Stromal cell of bone marrow (primary cell): ENCODE measurements at places on chromosomes 7 and 10.

- no peak for DNase-seq
Observed at GRCh38 chr10:28838908-28839307, 161.6 kb downstream of the BAMBI start.

DNA sequence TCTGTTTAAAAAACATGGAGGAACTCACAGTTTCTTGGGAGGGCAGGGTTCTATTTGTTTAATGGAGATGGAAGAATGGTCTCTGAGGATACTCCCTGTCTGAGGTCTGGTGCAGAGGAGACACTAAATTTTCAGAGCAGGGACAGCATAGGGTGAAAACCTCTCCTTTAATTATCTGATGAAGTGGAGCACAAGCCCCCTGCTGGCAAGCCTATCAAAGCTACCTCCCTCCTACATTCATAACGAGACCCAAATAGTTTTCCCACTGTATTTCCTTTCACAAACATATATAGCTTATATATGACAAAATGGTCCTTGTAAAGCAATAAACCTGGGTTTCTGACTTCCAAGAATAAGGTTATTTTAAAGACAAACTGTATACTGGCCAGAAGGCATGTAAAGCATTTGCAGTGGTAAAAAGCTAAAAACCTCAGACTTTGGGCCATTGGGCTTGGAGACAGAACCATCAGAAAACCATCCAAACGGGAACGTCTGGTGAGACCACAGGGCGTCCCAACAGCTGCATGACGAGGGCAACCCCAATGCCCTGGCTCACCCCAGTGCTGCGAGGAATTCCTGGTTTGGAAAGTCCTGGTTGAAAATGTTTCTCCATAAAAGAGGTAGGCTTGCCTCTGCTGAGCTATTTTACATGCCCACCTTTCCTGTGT is 201.3 kb downstream of the FANK1 start:
- DNase-seq = no peak

DNA sequence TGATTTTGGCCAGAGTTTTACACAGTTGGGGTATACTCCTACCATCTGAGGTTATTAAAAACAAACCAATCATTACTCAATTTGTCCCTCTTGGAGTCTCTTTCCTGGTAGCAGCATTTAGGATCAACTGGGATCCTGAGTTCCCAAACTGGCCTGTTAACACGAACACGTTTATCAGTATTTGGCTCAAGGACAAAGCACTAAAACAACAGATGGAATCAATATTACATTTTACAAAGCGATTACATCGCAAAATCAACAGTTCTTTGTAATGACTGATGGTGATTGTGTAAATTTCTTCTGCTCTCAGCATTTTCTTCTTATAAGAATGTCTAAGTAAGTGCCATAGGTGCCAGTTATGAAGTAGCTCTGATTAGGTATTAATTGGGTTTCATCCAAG is 582.9 kb upstream of the ANKRD30A start:
- peak; percentile 38 for DNase-seq

GRCh38 chr10:91976317-91977051 is 52.9 kb downstream of the BTAF1 start:
- DNase-seq = peak; percentile 11

DNA sequence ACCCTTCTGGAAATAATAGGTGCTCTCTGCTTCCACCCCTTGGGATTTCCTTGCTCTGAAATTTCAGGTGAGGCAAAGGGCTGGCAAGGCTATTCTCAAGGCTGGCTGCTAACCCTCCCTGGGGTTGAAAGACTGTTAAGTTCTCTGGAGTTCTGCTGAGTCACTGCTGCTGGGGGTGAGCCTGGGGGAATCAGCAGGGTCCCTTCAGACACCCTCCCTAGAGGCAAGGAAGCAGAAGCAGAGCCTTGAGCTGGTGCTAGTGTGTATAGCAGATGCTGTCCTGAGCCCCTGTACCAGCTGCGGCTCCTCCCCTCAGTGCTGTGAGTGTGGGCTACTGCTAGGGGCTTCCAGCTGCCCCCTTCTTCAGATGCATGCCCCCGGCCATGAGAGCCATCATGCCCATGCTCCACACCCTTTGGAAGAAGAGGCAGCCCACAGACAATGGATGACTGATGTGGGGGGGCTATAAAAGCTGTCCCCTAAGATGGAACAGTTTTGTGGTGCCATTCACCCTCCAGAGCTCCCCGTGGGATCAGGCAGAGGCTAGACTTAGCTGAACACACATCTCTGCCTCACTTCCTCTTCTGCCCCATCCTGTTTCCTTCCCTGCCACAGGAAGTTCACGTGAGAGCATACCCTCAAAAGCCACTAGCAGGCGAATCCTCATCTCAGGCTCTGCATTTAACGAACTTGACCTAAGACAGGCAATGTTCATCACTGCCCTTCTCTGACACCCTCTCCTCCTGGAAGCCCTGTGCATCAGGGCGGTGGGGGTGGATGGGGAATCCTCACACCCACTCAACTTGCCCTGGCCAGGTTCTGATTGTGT is 91.8 kb downstream of the SH3PXD2A start:
- DNase-seq = no peak

GRCh38 chr10:44008270-44008916 is 359.7 kb upstream of the ZNF32 start:
- DNase-seq = no peak

DNA sequence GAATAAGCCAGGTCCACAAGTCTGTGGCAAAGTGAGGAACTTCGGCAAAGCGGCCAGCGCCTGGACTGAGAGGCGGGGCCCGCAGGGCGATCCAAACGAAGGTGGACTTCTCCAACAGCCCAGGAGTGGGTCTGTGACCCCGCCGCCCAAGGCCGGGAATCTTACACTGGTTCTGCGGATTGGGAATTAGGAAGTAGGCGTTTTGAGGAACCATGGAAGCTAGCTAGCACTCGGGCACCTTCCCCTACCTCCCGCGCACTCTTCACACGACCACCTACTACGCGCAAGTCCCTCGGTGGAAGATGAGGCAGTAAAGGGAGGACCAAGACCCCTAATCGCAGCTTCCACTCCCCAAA is 570 bp upstream of the ARF5 start:
- DNase-seq = no peak

DNA sequence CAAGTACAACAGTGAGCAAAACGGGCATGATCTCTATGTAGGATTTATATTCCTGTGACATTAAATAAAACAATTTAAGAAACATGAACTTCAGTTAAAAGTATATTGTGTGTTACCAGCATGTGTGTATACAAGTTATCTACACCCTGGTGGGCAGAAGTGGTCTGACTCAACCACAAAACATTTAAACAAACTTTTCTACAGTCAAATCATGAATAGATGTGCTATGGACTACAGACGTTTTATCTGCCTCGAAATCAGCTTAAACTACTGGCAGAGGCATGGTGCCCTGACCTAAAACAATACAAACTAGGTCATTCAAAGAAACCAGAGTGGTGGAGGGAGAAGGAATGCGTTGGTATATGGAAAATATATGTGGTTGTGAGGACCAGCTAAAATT is 3.6 kb downstream of the ARL3 start:
- no peak for DNase-seq

DNA sequence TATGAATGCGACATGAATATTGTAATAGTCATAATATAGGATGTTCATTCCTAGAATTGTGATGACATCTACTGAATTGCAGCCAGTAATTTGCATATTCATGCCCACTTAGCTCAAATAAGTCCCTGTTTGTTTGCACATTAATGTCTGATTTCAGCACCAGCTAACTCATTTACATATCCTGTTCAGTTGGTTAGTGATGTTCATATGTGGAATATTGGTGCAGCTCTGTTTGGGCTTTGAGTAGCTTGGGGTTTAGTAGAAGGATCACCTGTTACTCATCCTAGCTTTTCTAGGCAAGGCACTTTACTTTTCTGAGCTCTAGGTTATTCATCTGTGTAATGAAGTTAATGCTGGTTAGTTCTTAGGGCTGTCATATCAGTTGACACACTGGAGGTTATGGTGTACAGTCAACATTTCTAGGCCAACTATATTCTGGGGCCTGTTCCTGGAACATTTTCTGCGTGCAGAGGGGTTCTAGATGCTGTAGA is 238.4 kb downstream of the EXOC4 start:
- no peak for DNase-seq
